Activated CD4-positive, alpha-beta T cell treated with anti-CD3 and anti-CD28 coated beads, Interleukin-2, amount 50 U/mL, for 1 hour (primary cell): ENCODE measurements at places on chromosomes 6 and 20.

GRCh38 chr20:57195469-57196100, 70.9 kb downstream of the BMP7 start:
- no peak for DNase-seq

- DNase-seq = no peak
Measured at GRCh38 chr20:11389186-11389585, 528.5 kb upstream of the BTBD3 start.

- no peak for DNase-seq
Measured at GRCh38 chr6:89161326-89162046, 15.6 kb downstream of the PM20D2 start.

GRCh38 chr6:153145591-153145990, 14.5 kb upstream of the RGS17 start:
- no peak for DNase-seq

GRCh38 chr20:55977690-55978459, 27.4 kb downstream of the CBLN4 start:
- DNase-seq = no peak

DNA sequence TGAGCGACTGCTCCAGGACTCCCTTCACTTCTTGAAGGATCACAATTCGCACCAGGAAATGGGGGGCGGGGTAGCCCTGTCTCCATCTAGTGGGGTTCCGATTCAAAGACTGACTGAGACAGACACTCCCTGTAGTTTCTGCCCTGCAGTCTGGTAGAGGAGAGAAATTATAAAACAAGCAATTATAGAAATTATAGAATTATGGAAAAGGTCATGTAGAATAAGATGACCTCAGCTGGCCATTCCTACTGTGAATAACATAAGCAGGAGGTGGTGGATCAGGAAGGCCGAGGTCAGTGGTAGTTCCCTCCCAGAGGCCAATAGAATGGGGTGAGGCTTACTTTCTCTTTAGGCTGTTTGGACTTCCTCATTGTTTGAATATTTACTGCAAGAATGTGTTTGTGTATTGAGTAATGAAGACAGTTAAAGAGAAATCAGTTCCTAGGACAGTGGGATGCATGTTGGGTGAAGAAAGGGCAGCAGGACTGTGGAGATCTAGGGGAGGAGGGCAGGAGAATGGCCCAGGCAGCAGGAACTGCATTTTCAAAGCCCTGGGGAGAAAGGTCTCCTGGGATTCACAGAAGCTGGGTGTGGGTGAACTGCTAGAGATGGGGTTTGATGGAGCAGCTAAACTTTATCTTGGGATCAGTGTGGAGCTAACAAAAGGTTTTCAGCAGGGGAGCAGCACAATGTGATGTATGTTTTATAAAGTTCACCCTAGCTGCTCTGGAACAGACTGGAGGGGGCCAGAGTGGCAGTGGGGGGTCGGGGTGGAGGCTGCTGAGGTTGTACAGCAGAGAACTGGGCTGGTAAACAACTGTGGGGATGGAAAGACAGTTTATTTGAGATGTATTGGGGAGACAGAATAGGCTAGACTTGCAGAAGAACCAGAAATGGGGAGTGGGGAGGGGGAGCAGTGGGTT, 2.1 kb downstream of the ZNF341 start:
- DNase-seq = no peak

DNA sequence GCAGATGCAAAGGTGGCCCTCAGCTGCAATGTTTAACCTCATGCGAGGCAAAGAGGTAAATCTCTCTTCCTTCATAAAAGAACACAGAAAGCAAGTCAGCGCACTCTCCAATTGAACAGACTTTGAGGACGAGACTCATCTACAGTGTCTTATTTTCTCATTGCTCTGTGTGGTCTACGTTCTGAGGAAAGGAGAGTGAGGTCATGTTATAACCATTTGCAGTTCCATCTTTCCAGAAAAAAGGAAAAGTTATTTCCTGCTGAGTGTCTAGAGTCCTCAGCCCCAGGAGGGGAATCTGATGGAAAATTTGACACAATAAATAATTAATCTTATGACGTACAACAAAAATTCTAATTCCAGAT, 35.6 kb upstream of the THBS2 start:
- no peak for DNase-seq

DNA sequence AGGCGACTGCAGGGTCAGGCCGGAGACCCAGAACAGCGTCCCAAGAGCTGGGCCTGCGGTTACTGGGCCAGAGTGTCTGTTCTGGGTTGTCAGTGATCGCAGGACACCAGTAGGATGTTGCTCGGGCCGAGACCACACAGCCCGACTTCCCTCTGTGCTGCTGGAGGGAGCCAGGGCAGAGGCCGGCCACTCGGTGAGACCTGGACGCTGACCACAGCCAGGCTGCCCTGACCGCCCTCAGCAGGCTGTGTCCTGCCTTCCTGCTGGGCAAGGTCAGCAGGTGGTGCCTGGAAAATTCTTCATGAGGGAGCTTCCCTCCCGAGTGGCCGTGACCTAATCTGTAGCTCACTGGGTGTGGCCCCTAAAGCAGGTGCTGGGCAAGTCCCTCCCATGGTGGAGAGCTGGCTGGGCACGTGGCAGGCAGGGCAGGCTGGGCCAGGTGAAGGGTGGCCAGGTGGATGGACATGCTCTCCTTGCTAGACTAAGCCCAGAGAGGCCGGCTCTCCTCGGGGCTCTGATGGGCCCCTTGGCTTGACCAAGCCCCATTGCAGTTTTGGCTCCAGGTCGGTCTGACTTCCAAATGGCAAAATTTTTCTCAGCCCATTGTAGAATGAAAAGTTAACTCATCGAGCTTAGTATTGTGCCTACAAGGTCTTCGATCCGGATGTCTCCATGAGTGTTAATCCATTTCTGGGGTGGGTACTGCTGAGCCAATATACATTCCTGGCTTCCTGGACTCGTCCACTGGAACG, 1.9 kb downstream of the SLCO4A1 start:
- no peak for DNase-seq

GRCh38 chr6:129345890-129346289, 364.1 kb downstream of the ARHGAP18 start:
- DNase-seq = no peak

DNA sequence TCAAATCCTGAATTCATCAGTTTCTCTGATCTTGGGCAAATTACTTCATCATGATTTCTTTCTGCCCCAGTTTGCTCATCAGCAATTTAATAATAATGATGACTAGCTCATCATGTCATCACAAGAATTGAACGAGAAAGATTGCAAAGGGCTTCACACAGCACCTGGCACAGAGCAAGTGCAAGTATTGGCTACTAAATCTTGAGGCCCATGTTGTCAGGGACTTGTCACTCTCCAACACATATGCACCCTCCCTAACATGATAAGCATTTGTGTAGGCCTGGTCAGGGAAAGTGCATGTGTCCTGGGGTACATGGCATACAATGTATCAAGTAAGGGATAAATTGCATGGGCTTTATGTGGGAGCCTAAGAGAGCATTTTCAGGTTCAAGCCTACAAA, 6.4 kb downstream of the SMLR1 start:
- DNase-seq = no peak

DNA sequence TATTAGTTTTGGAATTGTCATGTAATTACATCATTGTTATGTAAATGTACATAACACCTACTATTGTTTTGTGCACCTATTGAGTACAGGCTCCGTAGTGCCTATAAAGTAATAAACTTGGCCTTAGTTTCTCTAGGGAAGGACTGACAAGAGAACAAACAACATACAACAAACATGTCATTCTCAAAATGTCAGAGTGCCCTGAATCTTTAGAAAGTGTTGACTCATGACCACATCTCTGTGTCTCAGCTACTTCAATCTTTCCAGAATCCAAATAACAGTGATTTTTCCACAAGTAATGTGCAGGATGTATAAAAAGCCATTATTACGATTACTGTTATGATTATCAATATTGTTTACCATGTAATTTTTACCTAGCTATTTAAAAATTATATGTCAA, 17.2 kb downstream of the LAMP5 start:
- DNase-seq = no peak
